Neural crest cell (in vitro differentiated cells): ENCODE measurements at places on chromosomes 13 and 19. TPM values are rescaled to one million over a fixed set of nuclear protein-coding genes. Genes with fewer than 3 reads are reported as not detected.

DNA sequence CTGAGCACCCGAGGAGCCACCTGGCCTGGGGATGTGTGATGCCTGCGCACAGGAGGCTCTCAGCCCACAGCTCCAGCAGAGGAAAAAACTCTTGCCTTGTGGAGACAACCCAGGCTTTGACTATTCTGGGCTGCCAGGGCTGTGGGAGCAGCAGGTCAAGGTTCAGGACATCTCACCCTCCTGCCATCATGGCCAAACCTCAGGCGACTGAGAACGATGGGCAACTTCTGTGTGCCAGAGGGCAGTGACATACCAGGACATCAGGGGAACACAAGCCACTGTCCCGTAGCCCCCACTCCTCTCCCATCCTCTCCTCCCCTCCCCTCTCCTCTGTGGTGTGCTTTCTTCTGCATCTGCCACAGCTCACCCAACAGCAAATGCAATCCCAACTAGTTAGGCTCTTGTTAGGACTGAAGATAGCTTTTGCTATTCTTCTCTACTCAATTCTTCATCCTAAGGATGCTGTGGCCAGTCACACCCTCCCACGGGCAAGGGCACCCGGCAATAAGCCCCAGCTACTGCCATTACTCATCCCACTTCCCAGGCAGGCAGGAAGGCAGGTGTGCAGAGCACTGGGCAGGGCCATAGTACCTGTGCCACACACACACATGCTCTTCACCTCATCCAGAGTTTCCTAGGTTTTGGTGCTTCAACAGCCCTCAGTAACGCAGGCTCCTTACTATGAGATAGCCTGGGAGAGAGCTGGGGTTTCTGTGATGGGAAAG is 16.8 kb downstream of the ELL start:
- H3K36me3 ChIP-seq = no peaks in the 10 kb centered on the region
- DNase-seq = no peak
- no peak overlapping the region for H3K27ac ChIP-seq
- no peaks in the 10 kb centered on the region for H3K27me3 ChIP-seq
- peaks cover 28% of the 10 kb centered on the region for H3K4me1 ChIP-seq

DNA sequence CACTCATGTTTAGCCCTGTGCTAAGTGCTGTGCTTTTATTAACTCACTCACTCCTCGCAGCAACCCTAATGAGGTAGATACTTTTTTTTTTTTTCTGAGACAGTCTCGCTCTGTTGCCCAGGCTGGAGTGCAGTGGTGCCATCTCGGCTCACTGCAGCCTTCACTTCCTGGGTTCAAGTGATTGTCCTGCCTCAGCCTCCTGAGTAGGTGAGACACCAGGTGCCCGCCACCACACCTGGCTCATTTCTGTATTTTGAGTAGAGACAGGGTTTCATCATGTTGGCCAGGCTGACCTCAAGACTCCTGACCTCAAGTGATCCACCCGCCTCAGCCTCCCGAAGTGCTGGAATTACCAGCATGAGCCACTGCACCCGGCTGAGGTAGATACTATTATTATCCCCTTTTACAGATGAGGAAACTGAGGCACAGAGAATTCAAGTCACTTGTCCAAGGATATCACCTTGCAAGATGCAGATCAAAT is 2.5 kb downstream of the ITPKC start:
- DNase-seq = no peak
- H3K27ac ChIP-seq = no peak overlapping the region
- H3K4me3 ChIP-seq = peak overlapping the region; percentile 95
- peaks cover 64% of the 10 kb centered on the region for H3K4me1 ChIP-seq

Gene WDR87
- total RNA-seq = not detected in 2 replicates

Gene ZNF490
- 10.3 and 12.2 TPM in 2 replicates for total RNA-seq

Gene PCDH8
- total RNA-seq = 13.7 and 14.6 TPM in 2 replicates

GRCh38 chr19:45492627-45493470 is 4.0 kb downstream of the RTN2 start:
- no peaks in the 10 kb centered on the region for H3K36me3 ChIP-seq
- H3K27me3 ChIP-seq = peaks cover 24% of the 10 kb centered on the region
- no peak overlapping the region for H3K27ac ChIP-seq

Gene UNC13A
- total RNA-seq = 5.7 and 6.4 TPM in 2 replicates

Gene NDUFS7
- total RNA-seq = 89.7 and 90.6 TPM in 2 replicates

Gene ZNF497
- 8.4 and 9.1 TPM in 2 replicates for total RNA-seq

GRCh38 chr19:45785781-45786532 is 3.7 kb upstream of the DMPK start:
- H3K4me1 ChIP-seq = peaks cover 14% of the 10 kb centered on the region
- H3K4me3 ChIP-seq = no peak overlapping the region
- H3K27me3 ChIP-seq = peaks cover 2% of the 10 kb centered on the region
- H3K27ac ChIP-seq = no peak overlapping the region
- peaks cover 12% of the 10 kb centered on the region for H3K36me3 ChIP-seq
- no peak for DNase-seq

DNA sequence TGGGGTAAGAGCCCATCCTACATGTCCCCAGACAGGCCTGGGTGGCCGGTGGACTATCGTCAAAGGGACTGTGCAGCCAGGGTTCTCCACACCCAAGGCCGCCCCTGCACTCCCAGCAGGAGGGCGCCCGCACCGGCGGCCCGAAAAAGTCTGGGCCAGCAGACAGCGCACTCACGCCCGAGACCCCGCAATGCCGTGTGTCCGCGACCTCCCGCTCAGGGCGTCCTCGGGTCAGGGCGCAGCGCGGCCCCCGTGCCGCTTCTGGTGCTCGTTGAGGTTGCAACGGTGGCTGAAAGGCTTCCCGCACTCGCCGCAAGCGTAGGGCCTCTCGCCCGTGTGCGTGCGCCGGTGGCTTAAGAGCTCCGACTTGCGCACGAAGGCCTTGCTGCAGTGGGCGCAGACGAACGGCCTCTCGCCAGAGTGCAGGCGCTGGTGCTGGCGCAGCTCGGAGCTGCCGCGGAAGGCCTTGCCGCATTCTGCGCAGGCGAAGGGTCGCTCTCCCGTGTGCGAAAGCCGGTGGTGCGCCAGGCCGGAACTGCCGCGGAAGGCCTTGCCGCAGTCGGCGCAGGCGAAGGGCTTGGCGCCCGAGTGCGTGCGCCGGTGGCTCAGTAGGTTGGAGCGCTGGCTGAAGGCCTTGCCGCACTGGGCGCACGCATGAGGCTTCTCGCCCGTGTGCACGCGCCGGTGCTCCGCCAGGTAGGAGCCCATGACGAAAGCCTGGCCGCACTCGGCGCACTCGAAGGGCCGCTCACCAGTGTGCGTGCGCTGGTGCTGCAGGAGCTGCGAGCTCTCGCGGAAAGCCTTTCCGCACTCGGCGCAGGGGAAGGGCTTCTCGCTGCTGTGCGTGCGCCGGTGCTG is 2.8 kb upstream of the A1BG start:
- no peaks in the 10 kb centered on the region for H3K36me3 ChIP-seq
- no peak overlapping the region for H3K27ac ChIP-seq
- no peaks in the 10 kb centered on the region for H3K27me3 ChIP-seq
- peaks cover 5% of the 10 kb centered on the region for H3K4me1 ChIP-seq
- no peak overlapping the region for H3K4me3 ChIP-seq
- DNase-seq = no peak

Gene MADCAM1
- total RNA-seq = 0.75 and 1.1 TPM in 2 replicates

- no peaks in the 10 kb centered on the region for H3K27me3 ChIP-seq
- peaks cover 31% of the 10 kb centered on the region for H3K4me1 ChIP-seq
- no peak overlapping the region for H3K4me3 ChIP-seq
- peaks cover 10% of the 10 kb centered on the region for H3K36me3 ChIP-seq
Observed at GRCh38 chr19:14412324-14412995, 6.7 kb downstream of the DDX39A start.

GRCh38 chr19:51572908-51573307 is 1.8 kb downstream of the ZNF175 start:
- H3K27me3 ChIP-seq = peaks cover 27% of the 10 kb centered on the region
- H3K36me3 ChIP-seq = no peaks in the 10 kb centered on the region
- DNase-seq = no peak
- H3K27ac ChIP-seq = no peak overlapping the region

Gene OVOL3
- total RNA-seq = not detected in 2 replicates

Gene ALOX5AP
- not detected in 2 replicates for total RNA-seq
